ENCODE measurements at places on chromosomes 7 and 10.

DNA sequence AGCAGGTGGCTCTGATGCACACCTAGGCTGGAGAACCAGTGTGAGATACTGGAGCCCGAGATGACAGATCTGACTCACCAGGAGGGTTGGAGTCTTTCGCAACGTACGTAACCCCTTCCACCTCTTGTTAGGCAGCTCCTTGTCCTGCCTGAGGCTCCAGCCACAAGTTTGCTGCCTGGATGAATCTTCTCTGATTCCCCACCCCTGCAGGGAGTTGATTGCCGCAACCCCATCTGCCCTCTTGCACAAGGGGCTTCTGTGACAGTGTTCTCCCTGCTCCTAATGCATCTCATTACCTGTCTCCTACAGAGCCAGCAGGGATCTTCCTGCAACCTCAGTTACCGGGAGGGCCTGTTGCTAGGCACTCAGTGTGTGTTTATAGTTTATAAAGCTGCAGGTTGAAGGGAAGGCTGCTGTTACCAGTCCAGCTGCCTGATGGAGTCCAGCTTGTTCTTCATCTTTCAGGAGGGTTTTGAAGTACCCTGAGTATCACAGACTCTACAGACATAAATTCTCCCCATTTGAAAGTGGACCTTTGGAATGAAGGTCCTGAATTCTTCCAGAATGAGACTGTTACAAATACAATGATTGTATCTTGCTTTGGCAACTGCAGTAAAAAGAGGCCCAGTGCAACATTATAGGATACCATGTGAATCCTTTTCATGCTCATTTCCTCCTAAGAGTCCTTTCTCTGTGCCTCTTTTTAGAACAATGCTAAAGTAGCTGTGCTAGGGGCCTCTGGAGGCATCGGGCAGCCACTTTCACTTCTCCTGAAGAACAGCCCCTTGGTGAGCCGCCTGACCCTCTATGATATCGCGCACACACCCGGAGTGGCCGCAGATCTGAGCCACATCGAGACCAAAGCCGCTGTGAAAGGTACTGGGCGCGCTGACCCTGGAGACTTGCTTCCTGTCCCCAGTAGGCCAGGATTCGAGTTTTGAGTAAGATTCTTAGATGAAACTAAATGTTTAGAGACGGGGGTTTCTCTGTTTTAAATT lies 6.5 kb downstream of the MDH2 start:
- DNase-seq: no peak

DNA sequence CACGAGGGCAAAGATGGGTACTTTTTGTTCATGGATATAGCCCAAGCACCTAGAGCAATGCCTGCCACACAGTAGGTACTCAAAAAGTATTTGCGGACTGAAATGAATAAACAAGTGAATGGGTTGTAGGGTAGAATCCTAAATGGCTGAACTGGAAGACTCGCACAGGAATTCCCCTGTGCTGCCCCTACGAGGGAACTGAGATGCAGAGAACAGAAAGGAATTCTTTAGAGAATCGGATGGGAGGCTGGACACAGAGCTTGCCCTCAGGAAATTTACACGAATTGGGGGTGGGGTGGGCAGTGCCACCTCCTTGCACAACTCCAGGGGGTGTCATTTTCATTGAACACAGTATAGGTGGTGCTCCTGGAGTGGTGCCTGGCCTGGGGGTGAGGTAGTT lies 35.2 kb upstream of the SRGN start:
- no peak for DNase-seq

- DNase-seq: no peak
These were observed 9.5 kb downstream of the CYREN start for GRCh38 chr7:135160858-135161653.

DNA sequence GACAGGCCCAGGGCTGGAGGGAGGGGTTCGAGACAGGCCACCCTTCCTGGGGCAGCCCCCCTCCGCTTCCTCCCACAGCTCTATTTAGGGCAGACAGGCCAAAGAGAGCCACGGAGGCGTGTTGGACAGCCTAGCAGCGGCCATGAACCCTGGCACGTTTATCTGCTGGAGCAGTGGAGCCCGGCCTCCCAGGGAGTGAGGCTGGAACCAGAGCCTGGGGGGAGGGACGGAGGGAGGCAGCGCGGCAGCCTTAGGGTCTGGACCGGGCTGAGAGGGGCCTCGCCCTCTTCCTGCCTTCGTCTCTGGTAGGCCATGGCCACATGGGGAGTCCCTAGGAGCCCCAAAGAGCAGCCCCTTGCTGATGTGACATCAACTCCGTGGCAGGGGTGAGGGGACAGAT lies 17.1 kb downstream of the UNCX start:
- DNase-seq: no peak

DNA sequence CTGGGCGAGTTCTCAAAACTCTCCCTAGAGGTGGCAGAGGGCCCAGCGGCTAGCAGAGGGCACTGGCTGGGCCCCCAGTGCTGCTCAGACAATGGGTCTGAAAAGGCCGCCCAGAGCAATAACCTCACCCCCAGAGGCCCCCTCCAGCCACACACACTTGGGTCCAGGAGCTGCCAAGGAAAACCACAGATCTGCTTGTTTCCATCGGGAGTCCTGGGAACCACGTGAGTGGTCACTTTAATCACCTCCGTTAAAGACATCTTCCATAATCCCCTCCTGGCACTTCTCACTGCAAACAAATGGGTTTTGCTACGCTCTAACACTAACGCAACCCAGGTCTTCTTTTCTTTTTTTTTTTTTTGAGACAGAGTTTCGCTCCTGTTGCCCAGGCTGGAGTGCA lies 30.0 kb downstream of the NUDT1 start:
- no peak for DNase-seq

DNA sequence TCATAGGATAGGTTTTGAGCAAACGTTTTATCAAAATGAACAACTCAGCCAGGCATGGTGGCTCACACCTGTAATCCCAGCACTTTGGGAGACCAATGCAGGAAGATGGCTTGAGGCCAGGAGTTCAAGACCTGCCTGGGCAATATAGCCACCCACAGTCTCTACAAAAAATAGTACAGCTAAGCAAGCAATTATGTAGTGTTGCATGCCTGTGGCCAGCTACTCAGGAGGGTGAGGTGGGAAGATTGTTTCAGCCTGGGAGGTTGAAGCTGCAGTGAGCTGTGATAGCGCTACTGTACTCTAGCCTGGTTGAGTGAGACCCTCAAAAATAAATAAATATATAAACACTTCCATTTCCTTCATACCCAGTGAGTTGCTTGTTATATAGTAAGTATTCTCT lies 67.1 kb downstream of the LSMEM1 start:
- no peak for DNase-seq

DNA sequence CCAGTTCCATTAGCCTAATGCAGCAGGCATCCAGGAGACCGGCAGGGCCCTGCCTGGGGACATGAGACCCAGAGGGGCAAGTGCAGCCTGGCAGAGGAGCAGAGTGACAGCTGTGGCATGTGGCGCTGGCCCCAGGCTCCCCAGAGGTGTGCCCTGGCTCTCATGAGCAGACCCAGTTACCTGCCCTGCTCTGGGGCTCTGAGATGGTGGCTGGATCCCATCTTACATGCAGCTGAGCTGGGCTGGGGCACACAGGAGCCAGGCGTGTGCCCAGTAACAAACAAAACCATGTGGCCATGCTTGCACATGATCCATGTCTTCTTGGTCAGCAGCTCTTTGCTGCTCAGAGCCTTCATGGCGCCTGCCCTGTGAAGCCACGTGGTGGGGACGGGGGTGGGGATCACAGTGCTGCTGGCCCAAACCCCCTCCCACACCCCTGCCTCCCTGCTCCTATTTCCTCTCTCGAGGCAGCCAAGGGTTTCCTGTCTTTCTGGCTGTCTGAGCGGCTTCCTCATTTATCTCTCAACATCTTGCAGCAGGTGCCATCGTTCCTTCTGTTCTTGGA lies 40.3 kb upstream of the GTF2I start:
- DNase-seq: no peak

- DNase-seq: no peak
These were observed 121.2 kb downstream of the EMX2 start for GRCh38 chr10:117663750-117664149.

- DNase-seq: no peak
These were observed 10.7 kb upstream of the ACTA2 start for GRCh38 chr10:88963318-88963717.

GRCh38 chr10:69344591-69345252 lies 66.4 kb downstream of the HK1 start:
- no peak for DNase-seq

- DNase-seq: no peak
These were observed 545.9 kb downstream of the GFRA1 start for GRCh38 chr10:115727129-115727528.

DNA sequence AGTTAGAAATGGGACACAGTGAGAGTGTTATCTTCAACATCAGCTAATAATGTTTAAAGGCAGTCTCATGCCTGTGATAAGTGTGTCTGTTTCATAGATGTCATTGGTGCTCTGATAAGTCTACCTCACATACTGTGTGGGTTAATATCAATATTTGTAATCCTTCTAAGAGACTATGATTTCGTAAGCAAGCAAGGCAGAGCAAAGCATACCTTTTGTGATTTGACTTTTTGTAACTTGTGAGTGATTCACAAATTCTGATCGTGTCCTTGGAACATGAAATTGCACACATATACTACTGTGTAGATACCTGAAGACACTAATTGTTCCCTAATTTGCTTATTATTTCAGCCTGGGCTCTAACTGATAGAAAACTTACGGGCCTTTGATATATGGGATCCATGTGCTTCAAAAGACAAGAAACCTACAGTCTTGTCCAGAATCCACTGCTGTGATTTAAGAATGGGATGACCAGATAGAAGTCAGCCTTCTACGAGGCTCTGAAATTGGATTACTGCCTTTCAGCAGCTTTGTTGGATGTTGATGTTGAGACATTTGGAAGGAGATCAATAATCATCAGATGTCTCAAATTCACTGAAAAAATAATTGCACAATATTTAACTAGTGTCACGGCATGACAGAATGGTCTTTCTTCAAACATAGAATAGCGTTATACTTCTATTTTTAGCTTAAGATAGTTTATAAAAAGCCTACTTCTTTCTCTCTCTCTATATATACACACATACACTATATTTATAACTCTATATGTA lies 63.2 kb upstream of the KLF6 start:
- no peak for DNase-seq

- no peak for DNase-seq
These were observed 47.5 kb downstream of the CCDC172 start for GRCh38 chr10:116371737-116372136.

GRCh38 chr7:17546592-17546991 lies 248.1 kb downstream of the AHR start:
- no peak for DNase-seq

GRCh38 chr7:32774541-32774951 lies 117.0 kb downstream of the KBTBD2 start:
- DNase-seq: no peak

- DNase-seq: peak; percentile 77
These were observed 112.1 kb downstream of the FAM53B start for GRCh38 chr10:124632064-124632531.

DNA sequence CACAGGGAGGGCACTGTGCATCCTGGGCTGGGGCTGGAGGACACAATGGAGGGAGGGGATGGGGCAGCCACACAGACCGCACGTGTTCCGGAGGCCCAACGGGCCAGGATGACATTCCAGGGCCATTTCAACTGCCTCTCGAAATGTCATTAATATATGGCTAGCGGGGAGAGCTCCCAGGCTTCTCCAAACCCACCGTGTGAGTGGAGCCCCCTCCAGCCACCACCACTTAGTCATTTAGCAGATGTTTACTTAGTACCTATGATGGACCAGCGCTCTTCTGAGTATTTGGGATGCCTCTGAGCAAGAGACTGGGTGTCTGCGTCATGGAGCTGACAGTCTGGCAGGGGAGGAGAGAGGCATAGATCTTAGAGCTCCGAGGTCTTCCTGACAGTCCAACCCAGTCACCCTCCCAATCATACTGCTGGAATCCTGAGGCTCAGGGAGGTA lies 107.3 kb downstream of the ZMIZ1 start:
- DNase-seq: no peak

DNA sequence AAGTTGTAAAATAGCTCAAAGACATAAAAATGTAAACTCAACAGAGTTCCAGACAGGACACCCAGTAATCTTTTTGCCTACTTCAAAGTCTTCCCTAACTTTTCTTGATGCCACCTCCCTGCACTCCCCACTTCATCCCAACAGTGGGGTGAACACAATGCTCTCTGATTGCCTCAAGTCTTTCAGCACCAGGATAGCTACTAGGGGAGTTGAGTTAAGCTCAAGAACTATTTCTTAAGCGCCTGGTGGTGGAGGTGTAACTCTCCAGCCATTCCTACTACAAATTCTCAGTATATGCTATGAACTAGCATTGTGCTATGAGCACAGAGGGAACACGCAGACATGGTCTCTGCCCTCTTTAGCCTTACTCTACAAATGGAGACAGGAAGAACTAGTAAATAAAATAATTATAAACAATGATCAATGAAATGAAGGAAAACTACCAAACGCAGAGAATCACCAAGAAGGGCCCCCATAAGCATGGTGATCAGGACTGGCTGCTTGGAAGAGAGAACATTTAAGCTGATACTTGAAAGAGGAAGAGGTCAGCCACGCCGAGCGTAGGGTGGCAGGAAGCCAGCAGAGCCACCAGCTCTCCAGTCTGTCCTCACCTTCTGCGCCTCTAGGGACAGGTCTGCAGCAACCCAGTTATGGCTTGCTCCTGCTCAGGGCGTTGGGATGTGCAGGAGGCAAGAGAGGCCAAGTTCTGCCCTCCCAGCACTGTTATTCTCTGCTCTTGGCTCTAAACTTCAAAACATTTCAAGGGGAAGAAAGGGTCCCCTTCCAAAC lies 16.7 kb upstream of the FRA10AC1 start:
- DNase-seq: no peak

GRCh38 chr7:71009636-71010035 lies 122.3 kb upstream of the GALNT17 start:
- no peak for DNase-seq

- no peak for DNase-seq
These were observed 145.1 kb downstream of the GNAI1 start for GRCh38 chr7:80279760-80280159.

- no peak for DNase-seq
These were observed 72.3 kb downstream of the GLCCI1 start for GRCh38 chr7:8040768-8041369.

- no peak for DNase-seq
These were observed 6.1 kb downstream of the ZNF853 start for GRCh38 chr7:6621195-6622133.

DNA sequence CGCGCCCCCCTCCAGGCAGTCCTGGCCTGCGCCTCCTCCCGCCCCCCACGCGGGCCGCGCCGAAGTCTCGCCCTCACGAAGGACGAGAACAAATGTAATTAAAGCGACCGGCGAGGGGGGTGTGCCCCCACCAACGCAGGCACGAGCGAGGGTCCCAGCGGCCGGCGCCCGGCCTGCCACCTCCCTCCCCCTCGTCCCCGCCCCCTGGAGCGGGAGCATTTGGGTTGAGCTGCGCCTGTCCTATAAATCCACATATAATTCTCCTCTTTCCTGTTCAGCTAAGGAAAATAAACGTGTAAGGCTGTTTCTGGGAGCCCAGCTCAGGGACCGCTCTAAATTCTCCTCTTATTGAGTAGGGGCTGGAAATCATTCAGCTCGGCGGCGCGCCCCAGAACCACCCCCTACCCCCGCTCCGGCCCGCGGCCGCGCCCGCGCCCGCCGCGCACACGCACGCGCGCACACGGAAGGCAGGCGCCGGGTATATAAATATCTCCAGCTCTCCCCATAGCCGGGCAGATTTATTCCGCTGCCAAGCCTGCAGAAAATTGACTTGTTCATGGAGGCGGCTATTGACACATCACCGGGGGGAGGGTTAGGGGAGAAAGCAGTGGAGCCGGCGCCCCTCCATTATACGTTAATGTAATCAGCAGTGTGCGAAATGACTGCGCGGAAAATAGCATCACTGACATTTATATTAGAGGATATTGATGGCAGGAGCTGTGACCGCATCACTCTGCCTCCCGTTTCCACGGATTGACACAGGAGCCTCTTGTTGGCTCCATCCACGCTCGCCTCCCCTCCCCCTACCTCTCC lies 61.6 kb upstream of the BTRC start:
- peak; percentile 34 for DNase-seq

GRCh38 chr7:140200061-140200989 lies 23.5 kb upstream of the KDM7A start:
- DNase-seq: peak; percentile 73
